ENCODE measurements at places on chromosomes 12 and 14.

GRCh38 chr12:84128117-84128991, 784.2 kb downstream of the SLC6A15 start:
- DNase-seq, result no peak

DNA sequence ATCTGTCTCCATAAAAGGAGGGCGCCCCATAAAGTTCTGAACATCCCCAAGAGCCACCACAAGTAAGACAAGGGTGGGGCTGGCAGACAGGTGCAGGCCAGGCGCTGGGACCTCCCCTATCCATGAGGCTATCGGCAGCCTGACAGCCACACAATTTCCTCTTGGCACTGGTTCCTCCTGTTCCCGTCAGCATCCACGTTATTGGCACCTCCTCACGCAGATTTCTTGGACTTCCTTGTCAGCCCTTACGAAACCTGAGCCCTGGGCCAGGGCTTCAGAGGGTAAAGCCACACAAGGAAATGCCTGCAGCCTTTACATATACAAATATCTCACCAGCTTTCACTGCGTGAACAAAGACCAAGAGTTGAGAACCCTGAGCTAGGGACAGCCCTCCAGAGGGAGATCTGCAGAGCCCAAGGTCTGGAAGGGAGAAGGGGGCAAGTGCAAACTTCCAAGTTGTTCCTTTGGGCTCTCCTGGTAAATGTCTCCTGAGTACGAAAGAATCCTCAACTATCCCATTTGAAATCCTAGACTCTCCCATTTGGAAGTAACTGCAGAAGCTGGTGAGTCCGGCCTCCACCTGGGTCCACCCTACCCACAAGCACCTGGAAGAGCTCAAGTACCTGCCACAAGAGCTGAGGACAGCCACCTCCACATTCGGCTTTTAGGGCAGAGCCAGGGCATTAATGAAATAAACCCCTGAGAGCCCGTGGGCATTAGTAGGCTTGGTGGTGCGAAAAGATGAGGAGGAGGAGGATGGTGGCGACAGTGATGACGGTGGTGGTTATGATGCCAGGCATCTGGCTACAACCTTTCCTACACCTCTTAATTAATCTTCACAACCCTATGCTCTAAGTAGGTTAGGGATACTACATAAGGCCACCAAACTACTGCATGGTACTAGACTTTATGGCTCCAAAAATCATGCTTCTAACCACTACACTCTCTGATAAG, 5.5 kb upstream of the TC2N start:
- DNase-seq, result no peak

DNA sequence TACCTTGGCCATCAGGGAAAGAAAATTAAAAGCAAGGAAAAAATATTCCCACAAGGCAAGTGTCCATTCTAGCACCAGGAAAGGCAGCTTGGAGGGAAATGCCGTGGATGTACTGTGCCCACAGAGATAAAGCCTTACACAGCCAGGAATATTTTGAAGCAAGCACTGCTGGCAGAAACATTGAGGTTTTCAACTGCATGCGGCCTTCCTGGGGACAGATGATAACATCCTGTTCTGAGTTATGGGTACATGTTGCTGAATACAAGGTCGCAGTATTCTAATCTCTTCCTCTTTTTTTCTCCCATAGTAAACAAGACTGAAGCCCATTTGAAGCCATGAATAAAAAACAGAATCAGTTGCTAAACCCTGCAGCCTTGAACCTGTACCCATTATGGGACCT, 197.1 kb downstream of the BTG1 start:
- DNase-seq, result no peak

DNA sequence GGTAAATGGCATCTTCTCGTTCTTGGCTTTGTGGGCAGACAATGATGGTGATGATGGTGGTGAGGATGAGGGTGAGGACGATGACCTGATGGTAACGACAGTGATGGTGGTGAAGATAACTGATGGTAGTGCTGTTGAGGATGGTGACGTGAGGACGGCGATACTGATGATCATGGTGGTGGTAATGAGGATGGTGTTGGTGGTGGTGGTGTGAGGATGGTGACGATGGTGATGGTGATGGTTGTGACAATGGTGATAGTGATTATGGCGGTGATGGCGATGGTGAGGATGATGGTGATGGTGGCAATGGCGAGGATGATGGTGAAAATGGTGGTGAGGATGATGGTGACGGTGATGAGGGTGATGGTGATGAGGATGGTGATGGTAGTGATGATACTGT, 54.5 kb downstream of the FBRSL1 start:
- DNase-seq, result no peak

- DNase-seq, result no peak
Observed at GRCh38 chr12:123446333-123446713, 9.8 kb upstream of the RILPL2 start.

DNA sequence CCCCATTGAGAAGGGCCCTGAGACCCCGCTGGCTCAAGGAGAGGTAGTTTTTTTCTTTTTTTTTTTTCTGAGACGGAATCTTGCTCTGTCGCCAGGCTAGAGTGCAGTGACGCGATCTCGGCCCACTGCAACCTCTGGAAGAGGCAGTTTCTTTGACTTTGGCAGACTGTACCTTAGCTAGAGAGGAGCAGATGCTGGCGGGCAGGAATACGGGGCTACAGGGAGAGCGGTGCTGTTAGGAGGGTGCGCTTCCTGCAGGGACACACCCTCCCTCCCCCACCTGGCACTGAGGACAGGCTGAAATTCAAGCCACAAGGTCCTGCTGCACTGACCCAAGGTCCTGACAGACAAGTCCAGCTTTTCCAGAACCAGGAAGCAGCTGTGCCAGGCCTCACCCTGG, 32.2 kb upstream of the NUDT14 start:
- no peak for DNase-seq

- DNase-seq, result peak; percentile 75
Observed at GRCh38 chr14:45698462-45699134, 445.6 kb upstream of the MIS18BP1 start.

DNA sequence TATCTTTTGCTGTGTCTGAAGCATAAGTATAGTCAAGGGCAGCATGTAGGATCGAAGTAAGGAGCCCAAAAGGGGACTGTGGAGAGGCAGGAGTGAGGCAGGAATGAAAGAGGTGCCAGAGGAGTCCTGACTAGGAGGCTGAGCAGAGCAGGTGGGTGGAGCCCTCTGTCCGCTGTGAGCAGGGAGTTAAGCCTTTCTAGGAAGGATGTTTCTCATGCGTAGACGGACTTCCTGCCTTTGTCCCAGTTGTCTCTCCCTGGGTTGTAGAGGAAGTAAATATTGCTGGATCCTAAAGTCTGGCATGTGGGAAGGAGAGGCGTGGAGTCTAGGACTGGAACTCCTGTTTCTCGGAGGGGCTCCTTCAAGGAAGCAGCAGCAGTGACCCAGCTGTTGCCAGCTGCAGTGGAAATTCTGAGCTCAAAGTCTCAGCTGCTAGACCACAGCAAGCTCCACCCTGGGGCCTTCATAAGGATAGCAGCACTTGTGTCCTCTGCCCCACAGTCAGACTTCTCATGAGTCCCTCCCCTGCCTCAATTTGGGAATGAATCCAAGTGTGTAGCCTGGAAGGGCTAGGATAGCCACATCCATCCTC, 44.0 kb downstream of the RBMS2 start:
- DNase-seq, result peak; percentile 10

GRCh38 chr14:61218767-61219166, 62.4 kb downstream of the TMEM30B start:
- DNase-seq, result no peak

- DNase-seq, result no peak
Observed at GRCh38 chr14:22794551-22794951, 20.7 kb downstream of the SLC7A7 start.

DNA sequence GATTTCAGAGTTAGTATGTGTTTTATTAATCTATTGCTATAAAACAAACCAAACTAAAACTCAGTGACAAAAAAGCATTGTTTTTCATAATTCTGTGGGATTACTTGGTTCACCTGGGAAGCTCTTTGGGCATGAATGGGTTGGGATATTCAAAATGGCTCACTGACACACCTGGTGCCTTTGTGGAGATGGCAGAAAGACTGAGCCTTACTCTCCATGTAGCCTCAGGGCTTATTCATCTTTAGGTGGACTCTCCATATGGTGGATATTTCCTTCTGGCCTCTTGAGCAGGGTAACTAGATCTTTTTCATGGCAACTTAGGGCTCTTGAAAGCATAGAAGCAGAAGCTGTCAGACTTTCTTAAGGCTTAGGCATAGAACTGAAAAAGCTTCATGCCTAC, 1102.8 kb upstream of the SEL1L start:
- DNase-seq, result no peak

- no peak for DNase-seq
Observed at GRCh38 chr14:50025073-50025472, 91.3 kb downstream of the VCPKMT start.

- DNase-seq, result no peak
Observed at GRCh38 chr14:39876916-39877315, 444.7 kb upstream of the FBXO33 start.

DNA sequence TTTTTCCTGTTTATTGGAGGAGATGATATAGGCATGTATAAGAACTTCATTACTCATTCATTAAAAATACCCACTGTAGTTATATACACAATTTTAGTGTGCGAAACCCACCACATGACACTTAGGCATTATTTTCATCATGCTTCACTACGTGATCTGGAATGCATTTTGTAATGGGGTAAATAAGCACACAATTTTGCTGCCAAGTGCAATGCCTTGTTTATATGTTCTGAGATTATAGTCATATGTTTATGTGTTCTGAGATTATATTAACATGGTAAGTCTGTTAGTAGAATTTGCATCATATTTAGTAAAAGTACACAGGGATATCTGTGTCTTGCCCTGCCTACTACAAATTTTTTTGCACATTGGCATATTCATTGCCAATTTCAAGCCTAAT, 1123.0 kb downstream of the LRFN5 start:
- no peak for DNase-seq

GRCh38 chr12:97003276-97003675, 96.2 kb downstream of the NEDD1 start:
- no peak for DNase-seq

DNA sequence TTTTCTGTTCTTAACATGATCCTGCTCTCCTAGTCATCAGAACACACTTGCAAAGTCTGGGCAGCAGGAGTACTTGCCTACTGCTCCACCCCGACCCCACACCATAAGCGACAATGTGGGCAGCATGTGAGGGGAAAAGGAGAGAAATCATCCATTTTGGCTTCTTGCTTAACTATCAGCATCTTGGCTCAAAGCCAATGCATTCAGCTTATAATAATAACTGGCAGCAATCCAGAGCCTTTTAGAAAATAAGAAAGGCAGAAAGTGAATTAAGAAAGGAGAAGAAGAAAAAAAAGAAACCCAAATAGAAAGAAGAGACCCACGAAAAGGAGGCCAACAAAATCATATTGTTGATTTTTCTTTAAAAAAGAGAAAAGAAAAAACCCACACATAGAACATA, 930.8 kb downstream of the BCL11B start:
- DNase-seq, result peak; percentile 35

GRCh38 chr14:53032161-53032803, 81.4 kb upstream of the FERMT2 start:
- peak; percentile 87 for DNase-seq

DNA sequence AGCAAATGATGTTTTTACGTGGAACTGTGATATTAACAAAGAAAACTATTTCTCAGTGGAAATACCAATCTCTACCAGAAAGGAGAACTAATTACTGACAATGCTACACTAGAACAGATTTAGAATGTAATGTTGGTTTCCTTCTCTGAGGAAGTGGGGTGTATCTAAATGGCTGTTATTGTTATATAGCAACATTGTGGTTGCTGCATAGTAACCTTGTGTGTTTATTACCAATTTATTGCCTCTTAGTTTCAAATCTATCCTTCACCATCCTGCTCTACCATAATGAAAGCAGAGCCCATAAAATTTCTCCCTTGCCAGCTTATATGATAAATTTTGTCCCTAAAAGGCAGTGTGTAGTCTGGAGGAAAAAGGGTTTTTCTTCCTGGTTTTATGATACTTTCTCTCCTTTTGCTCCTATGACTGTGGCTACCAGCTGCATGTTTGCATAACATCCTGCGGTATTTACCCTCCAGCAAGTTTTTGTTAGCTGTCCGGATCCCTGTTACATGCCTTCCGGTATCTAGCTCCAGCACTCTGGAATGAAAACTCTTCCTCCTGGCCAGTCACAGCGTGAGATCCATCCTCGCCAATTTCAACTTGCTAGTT, 5.7 kb upstream of the KLRK1 start:
- DNase-seq, result no peak

- DNase-seq, result no peak
Observed at GRCh38 chr12:70091021-70091521, 152.2 kb upstream of the CNOT2 start.

GRCh38 chr14:67996235-67996634, 176.7 kb downstream of the RAD51B start:
- DNase-seq, result no peak

DNA sequence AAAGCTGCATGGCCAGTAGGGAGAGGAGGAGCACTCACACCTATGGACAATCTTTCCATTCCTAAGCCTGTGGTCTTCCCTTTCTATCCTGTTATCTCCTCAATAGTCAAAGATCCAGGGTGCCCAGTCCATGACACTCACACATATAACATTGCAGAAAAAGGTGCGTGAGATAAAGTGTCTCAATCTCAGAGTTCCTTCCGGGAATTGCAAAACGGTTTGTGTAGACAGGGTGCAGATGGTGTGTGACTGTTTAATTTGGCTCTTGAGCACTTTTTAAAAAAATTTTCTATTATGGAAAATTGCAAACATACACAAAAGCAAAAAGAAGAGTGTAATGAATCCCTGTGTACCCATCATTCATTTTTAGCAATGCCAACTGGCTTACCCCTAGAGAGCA, 1493.6 kb downstream of the AACS start:
- no peak for DNase-seq

DNA sequence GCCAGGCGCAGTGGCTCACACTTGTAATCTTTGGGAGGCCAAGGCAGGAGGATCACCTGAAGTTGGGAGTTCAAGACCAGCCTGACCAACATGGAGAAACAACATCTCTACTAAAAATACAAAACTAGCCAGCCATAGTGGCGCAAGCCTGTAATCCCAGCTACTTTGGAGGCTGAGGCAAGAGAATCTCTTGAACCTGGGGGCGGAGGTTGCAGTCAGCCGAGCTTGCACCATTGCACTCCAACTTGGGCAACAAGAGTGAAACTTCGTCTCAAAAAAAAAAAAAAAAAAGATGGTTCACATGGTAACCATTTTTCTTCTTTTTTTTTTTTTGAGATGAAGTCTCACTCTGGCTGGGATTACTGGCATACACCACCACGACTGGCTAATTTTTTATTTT, 35.3 kb downstream of the SLC2A14 start:
- DNase-seq, result no peak

- DNase-seq, result no peak
Observed at GRCh38 chr12:32053881-32054624, 52.6 kb upstream of the BICD1 start.

Measured in retinal pigment epithelial cell (primary cell).